Cardiac septum (tissue), 1 donor: ENCODE measurements at places on chromosomes 5 and 9. TPM values are rescaled to one million over a fixed set of nuclear protein-coding genes. Genes with fewer than 3 reads are reported as not detected.

Gene STPG3
- total RNA-seq, result not detected

Gene AMACR
- total RNA-seq, result 7.9 TPM

Gene SLC6A3
- 0.19 TPM for total RNA-seq

Gene SLCO6A1
- total RNA-seq, result not detected

Gene SLC4A9
- 0.19 TPM for total RNA-seq

Gene MARCOL
- not detected for total RNA-seq

Gene RAD23B
- total RNA-seq, result 103 TPM

Gene GHR
- 10.4 TPM for total RNA-seq

Gene TCOF1
- 15.5 TPM for total RNA-seq

Gene NFIL3
- 32.4 TPM for total RNA-seq

GRCh38 chr5:104126980-104127379, 564.4 kb upstream of the NUDT12 start:
- DNase-seq, result no peak

GRCh38 chr5:15421921-15422412, 78.0 kb upstream of the FBXL7 start:
- DNase-seq, result no peak

DNA sequence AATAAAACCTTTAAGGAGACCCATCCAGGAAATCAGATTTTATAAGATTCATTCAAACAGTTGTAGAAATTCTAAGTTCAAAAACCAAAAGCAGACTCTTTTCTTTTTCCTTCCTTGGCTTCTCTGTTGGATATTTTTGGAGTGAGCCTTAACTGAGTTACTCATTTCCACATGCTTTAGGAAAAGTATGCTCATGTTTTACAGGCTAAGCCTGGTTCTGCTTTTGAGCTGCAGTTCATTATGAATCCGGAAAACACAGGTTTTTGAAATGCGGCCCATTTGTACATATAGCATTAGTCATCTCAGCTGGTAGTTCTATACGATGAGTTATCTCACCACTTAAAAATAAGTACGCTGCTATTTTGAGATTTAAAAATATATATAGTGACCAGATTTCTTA, 156.6 kb upstream of the DMRT1 start:
- no peak for DNase-seq

- DNase-seq, result no peak
These were observed 375.7 kb downstream of the ACTL7B start for GRCh38 chr9:108479989-108480652.

GRCh38 chr9:105171076-105171475, 73.4 kb upstream of the SLC44A1 start:
- no peak for DNase-seq

DNA sequence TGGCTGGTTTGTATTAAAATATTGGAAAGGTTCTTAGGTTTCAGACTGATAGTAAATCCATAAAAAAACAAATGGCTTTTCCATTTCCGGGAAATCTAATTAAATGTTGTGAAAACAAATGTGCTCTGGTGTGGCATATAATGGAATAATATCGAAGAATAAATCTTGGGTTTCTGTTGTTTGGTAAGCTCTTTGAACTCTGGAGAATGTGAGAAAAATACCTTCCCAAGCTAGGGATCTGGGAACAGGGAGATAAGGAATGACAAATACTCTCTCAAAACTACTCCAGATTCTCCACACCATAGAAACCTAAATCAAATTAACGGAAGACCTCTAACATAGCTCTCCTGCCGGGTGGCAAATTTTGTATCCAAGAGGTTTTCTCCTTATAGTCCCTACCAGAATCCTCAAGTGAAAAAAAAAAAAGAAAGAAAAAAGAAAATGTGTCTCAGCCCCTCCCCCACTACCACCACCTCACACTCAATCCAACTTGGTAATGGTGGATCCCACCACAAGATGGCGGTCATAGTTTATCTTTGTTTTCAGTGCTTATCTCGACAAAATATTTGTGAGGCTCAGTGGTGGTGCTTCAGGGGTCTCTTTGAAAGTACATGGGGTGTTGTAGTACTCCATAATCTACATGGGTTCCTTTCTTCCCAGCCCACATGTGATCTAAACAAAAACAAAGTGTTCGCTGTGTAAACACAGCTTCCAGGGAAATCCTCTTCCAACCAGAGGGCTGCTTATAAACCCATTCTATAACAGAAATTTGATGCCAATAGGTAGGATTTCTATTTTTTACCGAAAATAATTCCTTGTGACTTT, 54.5 kb upstream of the FST start:
- no peak for DNase-seq

DNA sequence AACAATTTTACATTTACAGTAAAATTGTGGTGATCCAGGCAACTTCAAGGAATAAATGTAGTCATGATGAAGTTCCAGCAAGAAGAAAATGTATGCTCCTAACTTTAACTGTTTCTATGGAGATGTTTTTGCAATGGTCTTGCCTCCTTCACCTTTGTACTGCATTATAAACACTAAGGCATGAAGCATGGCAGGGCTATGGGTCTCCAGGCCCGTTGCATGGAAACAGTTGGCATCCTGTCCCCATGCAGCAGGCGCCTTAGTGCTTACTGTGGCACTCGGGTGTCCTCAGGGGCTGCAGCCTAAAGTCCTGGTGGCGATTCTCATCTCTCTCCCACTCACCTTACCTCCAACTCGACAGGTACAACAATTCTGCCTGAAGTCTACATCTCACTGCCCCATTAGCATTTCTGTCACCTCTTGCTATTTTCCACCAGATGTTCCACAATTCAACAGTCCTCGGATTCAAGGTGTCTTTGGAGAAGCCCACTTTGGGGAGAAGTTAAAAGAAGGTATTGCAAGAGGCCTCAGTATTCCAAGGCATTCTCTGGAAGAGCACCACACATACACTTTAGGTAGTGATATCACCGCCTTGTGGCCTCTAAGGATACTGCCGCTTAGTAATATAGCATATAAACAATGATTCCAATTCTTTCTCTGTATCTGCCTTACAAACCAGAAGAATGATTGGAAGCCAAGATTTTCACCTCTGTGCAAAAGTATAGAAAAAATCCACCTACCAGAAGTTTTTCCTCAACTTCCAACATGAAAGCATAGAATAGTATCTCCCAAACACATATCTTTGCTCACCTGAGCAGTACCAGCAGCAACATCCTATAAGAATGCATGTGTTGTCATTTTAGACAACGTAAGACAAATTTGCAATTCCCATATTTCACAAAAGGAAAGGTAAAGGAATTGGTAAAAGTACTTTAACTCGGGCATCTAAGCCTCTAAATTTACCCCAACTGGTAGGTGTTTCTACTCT, 5.1 kb downstream of the LIFR start:
- DNase-seq, result no peak

GRCh38 chr5:69211200-69211599, 21.8 kb downstream of the CENPH start:
- DNase-seq, result no peak

DNA sequence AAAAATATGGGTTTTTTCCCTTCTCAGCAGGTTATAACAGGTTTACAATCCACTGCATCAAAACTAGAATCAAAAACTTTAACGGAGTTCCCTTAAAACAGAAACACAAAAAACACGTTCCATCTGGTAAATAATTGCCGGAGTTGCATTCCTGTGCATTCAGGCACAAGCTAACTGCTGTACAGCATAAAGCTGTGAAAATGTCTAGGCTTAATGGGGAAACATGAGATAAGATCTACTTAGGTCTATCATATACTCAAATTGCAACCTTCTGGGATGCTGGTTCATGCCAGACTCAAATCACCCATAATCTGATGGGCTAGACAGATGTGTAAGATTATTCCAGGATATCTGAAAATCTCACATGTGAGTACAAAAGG, 265.3 kb downstream of the DOCK8 start:
- no peak for DNase-seq

DNA sequence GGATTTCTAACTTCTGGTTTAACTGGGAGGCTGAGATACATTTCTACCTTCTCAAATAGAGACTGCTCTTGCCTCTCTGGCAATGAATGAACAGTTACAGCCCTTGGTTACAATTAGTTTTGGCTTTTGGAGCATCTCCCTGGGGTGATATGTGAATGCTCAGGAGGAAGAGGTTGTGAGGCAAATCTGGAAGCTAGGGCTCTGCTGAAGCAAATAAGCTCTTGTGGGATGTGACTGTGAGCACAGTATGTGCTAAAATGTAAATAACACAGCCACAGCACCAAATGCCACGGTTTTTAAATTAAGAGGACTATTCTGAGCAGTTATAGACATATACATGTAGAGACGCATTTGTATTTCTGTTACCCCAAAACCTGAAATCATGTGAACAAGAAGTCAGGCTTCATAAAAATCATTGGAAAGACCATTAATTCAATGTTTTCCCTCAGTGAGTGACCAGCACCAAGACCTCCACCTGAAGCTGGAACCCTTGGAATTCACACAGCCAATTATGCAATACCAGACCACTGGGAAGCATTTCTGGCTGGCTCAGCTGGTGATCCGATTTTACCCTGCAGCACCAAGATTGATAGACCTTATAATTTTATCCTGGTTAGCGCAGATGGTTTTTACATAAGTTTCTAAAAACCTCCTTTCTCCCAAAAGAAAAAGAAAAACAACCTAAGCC, 3.0 kb upstream of the SLC44A1 start:
- no peak for DNase-seq

DNA sequence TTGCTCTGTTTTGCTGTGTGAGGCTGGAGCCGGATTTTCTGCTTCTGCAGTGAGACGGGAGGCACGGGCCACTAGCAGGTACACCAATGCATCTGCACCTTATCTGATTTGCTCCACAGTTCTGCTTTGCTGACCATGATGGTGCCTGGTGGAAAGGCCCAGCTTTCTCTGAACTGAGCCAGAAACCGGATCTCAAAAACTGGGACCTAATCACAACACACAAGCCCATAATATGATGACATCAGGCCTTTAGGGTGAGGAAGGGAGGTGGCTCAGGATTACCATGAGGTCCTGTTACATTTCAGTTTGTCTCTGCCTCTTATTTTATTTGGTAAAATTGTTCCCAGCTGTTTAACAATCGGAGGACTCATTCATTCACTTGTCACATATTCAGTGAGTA, 49.8 kb downstream of the FGF1 start:
- DNase-seq, result no peak

GRCh38 chr9:112422417-112423148, 42.7 kb downstream of the HSDL2 start:
- no peak for DNase-seq

GRCh38 chr9:135655317-135655716, 7.8 kb upstream of the LCN9 start:
- DNase-seq, result no peak

DNA sequence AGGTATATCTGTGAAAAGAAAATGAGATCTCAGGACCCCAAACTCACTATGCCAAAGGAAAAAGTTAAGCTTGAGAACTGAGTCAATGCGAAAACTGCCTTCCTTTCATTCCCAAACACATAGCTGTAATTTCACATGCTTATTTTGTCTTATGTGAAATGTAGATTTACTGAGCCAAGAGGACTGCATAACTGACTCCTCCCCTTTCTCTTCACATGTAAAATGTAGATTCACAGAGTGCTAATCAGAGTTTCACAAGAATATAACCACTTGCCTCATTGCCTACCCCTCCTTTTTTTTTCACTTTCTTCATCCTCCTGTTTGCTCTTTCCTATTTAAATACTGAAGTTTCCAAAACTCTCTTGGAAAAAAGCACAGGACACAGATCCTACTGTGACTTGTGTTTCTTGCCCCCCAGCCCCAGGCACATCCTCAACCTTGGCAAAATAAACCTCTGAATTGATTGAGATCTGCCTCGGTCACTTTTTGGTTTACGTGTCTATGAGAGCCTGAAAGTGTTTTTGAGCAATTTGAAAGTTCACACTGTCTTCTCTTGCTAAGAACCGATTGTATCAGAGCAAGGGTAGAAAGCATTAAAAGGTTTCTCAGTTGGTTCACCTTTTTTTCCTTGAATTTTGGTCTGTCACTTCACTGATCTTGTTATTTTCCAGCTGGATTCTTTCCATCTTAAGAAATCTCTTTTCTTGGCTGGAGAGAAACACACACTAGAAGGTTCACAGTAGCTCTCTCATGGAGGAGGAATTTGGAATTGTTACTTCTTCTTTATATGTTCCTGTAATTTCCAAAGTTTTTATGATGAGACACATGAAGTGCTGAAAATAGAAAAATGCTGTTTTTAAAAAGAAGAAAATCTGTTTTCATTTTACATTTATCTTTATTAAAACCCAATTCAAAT, 44.8 kb upstream of the SNAPC3 start:
- no peak for DNase-seq

GRCh38 chr5:68378204-68378820, 162.8 kb downstream of the PIK3R1 start:
- no peak for DNase-seq

DNA sequence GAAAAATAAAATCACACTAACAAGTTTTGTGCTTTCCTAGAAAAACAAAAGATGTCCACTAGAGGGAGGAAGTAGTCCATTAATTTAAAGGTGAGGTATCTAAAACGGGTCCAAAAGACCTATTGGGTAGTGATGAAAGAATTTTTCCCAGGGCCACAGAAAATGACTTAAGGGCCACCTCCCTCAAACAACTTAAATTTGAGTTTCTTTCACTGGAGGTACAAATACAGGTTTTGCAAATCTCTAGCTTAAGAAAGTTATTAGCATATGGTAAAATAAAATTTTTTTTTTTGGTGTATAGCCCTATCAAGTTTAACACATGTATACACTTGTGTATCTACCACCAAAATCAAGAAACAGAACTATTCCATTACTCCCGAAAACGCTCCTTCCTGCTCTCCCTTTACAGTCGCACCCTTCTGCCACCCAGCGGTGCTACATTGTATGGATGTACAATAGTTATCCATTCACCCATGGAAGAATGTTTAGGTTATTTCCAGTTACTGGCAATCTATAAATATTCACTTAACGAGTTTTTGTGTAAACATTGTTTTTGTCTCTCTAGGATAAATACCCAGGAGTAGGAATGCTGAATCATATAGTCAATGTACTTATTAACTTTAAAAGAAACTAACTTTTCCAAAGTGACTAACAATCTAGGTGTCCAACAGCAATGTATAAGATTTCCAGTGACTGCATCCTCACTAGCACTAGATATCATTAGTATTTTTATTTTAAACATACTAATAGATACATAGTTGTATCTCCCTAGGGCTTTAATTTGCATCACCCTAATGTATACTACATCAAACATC, 21.9 kb downstream of the DEPDC1B start:
- no peak for DNase-seq

DNA sequence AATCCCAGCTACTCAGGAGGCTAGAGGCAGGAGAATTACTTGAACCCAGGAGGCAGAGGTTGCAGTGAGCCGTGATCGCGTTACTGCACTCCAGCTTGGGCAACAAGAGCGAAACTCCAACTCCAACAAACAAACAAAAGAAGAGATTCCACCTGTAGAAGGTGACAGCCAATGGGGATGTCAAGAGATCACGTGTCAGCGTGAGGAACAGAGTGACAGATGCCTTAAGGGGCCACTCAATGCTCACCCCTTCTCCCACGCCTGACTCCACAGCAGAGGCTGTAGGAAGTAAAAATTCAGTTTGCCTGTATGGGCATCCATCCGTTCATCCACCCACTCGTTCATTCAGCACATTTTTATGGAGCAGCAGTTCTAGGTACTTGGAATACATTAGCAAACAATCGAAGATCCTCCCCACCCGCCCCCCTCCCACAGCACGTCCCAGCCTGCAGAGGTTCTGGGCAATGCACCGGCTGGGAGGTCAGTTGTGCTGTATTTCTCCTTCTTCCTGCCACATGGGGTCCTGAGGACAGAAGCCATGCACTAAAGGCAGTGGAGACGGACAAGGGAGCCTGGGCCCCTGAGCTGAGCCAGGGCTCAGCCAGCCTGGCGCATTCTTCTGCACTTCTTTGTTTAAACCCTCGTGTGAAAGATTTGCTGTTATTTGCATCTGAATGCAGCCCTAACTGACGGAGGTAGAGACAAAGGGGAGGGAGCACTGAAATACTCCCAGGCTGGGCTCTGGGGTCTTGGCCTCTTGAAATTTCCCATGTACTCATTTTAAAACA, 11.3 kb upstream of the RNF130 start:
- DNase-seq, result no peak
